ENCODE measurements at places on chromosomes 3 and 15.

DNA sequence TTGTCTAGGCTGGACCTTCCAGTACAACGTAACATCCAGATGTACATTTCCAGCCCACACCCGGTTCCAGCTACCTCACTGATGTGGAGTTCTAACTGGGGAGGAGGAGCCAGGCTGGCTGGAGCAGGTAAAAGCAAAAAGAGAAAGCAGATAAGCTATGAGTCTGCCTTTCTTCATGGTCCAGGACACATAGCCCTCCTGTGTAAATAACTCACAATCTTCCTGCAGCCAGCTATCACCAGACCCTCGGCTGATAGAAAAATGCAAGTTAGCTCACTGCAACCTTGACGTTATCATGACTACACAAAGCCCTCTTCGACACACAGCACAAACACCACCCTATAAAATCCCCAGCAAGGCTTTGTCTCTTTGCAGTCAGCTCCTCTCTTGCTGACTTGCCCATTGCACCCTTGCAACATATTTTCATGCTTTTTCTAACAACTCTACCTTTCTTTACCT lies 20.5 kb upstream of the ELP6 start:
- peak; percentile 27 for DNase-seq

GRCh38 chr3:195099951-195100785 lies 170.8 kb downstream of the XXYLT1 start:
- DNase-seq: no peak

- no peak for DNase-seq
Observed at GRCh38 chr3:177692304-177692975, 495.2 kb upstream of the TBL1XR1 start.

DNA sequence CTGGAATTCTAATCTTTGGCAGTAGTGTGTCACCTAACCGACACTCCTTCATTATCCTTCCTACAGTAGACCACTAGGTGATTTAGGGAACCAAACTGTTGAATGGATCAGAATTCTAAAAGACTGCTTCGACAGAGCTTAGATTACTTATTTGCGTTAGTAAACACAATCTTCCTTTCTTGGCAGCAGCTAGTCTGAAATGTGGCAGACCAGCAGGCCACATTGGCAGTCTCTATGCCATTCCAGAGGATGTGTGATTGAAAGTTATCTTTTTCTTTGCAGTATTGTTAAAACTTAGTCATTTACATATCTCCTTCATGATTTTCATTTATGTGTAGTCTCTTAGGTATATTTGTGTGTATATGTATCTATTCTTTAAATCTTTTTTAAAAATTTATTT lies 23.6 kb downstream of the MBNL1 start:
- DNase-seq: no peak

GRCh38 chr3:143168855-143169192 lies 49.3 kb downstream of the CHST2 start:
- no peak for DNase-seq

- peak; percentile 24 for DNase-seq
Observed at GRCh38 chr15:71375934-71376333, 260.7 kb downstream of the THSD4 start.

DNA sequence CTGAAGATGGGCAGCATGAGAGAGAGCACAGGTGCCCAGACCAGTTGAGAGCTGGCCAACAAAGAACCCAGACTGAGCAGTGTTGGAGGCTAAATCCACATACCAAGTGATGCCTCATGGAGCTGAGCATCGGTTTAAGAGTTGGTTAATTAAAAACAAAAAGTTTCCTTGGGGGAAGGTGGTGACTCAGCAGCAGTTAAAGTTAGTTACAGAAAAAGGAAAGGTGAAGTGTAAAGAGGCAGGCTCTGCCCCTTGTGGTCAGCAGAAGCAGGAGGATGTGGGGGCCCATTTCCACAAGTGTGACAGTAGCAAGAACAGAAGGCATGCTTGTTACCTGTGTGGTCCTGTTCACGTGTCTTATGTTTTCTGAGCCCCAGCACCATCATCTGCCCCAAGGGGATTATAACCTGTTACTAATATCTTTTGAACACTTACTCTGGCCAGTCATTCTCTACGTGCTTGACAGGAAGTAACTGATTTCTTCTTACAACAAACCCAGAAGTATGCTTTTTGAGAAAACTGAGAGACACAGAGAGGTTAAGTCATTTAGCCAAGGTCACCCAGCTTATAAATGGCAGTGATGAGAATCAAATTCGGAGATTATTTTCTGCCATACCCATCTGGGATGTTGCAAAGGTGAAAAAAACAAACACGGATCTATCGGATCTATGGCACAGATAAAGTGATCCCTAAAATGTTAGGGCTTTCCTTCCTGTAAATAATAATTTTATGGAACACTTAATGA lies 91.0 kb downstream of the EPHB1 start:
- DNase-seq: peak; percentile 97

DNA sequence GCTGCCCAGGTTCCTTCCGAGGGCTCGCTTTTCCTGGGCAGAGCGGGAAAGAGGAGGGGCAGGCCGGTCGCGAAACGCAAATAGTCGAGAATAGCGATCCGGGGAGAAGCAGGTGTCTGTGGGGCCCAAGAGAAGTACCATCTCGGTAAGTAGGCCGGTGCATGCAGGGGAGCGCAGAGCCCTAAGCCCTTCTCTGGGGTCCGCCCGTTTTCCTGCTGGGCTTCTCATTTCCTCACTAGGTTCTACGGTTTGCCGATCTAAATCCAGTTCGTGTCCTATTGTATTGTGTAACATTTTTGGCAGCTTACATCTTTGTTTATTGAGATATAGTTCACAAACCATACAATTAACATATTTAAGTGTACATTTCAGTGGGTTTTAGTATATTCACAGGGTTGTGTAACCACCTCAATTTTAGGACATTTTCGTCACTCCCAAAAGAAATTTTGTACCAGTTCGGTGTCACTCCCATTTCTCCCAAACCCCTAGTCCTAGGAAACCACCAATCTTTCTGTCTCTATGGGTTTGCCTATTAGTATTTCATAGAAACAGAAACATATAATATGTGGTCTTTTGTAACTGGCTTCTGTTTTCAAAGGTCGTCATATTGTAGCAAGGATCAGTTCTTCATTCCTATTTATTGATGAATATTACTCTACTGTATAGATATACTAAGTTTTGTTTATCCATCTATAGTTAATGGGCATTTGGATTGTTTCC lies 6.8 kb upstream of the TRIM69 start:
- DNase-seq: no peak

DNA sequence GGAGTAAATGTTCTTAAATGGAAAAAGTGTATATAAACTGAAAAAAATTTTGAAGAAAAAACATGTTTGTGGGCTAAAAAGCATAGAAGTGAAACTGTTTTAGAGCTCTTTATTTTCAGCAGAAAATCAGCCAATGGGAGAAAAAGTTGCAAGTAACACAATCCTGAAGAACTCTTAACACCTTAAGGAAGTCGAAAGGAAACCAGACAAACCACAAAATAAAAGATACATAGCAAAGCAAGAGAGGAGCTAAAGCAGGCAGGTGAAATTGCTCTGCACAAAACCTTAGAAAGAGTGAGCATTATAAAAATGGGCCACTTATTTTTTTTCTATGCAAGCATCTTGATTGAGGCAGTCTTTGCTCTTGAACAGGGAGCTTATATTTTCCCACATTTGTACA lies 300.5 kb downstream of the RAP2B start:
- no peak for DNase-seq

GRCh38 chr3:171833789-171834460 lies 9.2 kb upstream of the TMEM212 start:
- DNase-seq: peak; percentile 47

DNA sequence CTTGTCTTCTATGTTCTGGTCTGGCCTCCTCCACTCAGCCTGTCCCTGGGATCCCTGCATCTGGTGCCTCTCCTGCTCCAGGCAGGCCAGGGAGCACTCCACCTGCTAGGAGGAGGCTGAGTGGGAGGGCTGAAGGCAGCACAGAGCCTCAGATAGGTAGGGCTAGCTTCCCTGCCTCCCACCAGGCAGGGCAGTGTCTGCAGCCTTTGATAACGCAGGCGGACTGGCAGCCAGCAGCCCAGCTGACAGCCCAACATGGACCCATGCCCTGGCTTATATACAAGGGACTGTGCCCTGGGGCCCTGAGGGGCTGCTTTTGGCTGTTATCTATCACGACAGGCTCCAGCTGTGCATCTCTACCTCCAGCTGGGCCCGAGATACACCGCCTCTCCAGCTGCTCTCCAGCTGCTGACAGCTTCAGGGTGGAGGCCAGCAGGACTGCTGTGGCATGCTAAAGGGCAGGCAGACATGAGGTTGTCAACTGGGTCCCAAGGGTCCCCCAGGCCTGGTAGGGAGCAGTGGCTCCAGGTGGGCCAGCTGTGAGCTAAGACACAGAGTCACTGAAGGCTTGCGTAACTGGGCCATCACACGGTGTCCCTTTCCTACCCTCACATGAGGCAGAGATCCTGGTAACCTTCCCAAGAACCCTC lies 5.2 kb upstream of the CLK3 start:
- no peak for DNase-seq

- DNase-seq: no peak
Observed at GRCh38 chr3:16426665-16427064, 86.8 kb downstream of the RFTN1 start.

DNA sequence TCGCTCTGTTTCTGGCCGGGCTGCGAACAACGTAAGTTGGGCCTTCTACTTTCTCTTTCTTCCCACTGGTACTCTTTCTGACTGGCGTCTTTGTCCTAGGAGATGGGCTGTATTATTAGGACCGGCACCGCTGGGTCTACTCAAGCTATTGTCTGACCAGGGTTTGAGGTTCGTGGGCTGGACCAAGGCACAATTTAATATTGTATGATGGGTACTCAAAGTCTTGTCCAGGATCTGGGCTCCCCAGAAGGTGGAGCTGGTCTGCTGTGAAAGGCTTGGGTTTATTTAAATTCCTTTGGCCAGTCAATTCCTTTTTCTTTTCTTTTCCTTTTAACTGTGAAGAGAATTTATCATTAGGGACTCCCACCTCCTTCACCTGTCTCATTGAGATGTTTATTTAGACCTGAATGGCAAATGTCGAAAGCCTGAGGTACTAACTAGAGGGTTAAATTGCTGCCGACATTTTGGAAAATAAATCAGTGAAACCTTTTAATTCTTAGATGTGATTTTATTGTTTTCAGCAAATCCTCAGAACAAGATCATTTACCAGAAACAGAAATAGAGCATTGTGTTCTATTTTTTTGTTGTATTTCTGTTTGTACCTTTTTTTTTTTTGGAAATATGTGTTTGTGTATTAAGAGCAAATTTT lies 410 bp downstream of the LRRC49 start:
- DNase-seq: peak; percentile 62

DNA sequence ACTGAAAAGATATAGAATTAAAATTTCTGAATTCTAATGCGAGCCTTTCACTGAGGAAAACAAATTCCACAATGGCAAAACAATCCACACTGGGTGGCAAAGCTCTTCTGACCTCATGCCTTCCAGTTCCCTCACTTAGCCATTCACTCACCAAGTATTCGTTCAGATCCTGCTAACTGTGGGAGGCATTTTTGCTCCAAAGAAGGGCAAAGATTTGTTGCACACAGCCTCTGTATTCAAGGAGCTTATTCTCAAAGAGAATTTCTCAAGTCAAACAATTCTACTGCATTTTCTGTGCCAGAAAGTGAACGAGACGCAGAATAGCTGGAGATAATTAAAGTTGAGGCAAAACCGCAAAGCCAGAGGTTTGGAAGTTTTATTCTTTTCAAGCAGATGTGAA lies 77.3 kb downstream of the CPNE4 start:
- no peak for DNase-seq

GRCh38 chr15:99167640-99168039 lies 62.8 kb downstream of the SYNM start:
- DNase-seq: no peak

GRCh38 chr3:52355526-52355925 lies 39.4 kb downstream of the DNAH1 start:
- no peak for DNase-seq

DNA sequence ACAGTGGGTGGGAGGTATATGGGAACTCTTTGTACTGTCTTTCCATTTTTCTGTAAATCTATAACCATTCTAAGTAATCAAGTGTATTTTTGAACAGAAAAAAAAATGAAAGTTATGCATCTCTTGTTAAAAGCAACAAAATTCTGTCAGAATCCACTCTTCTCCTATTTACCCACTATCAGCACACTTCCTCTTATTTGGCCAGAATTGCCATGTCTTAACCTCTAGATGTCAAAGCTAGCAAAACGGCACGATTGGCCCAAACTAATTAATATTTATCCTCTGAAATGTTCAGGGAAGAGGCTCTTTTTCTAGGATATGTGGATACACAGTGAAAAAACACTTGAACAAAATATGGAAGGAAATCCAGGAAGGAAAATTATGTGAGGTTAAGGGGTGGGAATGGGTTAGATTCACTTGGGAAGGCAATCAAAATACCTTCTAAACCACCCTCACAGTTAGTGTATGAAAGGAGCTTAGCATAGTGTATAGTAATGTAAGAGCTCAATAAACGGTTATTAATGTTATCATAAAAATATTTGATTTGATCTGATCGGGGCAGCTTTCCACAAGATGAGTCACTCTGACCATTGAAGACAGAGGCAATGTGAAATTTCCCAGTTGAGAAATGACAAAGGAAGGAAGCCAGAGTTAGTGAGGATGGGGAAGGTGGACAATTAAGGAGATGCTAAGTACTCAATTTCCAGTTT lies 20.1 kb upstream of the TGFBR2 start:
- no peak for DNase-seq

DNA sequence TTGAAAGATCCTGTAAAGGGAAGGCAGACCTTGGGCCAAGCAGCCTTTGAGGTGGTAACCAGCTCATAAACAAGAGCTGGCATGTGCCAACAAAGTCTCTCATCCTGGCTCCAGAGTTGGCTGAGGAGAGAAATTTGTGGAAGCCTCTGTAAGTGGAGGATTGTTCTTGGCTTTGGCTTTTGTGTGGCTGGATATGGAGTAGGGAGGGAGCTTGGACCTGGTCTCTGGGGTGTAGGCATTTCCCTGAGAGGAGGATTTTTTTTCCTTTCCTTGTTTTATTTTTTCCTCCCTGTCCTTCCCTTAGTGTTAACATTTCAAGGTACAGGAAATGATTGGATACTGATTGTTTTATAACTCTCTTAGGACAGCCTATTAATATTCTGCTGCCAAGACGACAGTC lies 60.8 kb downstream of the ZNF609 start:
- no peak for DNase-seq

- no peak for DNase-seq
Observed at GRCh38 chr3:39135170-39135805, 18.1 kb downstream of the CSRNP1 start.

GRCh38 chr3:43855674-43856299 lies 165.0 kb downstream of the ABHD5 start:
- DNase-seq: peak; percentile 70

DNA sequence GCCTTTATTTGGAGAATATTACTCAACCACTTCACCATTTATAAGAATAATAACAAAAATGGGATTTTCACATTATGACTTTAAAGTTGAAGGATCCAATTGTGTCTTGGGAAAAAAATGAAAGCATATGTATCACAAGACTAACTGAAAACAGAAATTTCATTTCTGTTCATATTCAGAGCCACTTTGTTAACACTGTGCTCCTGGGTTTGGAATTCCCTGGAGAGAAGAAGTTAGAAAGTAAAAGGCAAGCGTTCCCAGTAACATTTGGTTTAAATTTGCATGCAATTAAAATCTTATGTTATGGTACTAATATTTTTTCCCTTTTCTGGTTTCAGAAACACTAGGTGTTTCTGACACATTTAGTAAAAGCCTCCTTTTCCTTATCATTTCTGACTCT lies 230.8 kb downstream of the RBMS3 start:
- no peak for DNase-seq

- DNase-seq: no peak
Observed at GRCh38 chr3:81650187-81650586, 111.3 kb downstream of the GBE1 start.

- no peak for DNase-seq
Observed at GRCh38 chr3:42214064-42214463, 51.9 kb downstream of the CCK start.

GRCh38 chr3:4978204-4978965 lies 852 bp upstream of the BHLHE40 start:
- DNase-seq: peak; percentile 99
